ENCODE measurements at places on chromosomes 13 and 19.

- DNase-seq = no peak
Measured at GRCh38 chr19:38978326-38978689, 2.8 kb upstream of the FBXO17 start.

- DNase-seq = no peak
Measured at GRCh38 chr19:45754323-45754722, 14.7 kb downstream of the SIX5 start.

GRCh38 chr13:111210544-111211469 lies 95.7 kb downstream of the ARHGEF7 start:
- no peak for DNase-seq

DNA sequence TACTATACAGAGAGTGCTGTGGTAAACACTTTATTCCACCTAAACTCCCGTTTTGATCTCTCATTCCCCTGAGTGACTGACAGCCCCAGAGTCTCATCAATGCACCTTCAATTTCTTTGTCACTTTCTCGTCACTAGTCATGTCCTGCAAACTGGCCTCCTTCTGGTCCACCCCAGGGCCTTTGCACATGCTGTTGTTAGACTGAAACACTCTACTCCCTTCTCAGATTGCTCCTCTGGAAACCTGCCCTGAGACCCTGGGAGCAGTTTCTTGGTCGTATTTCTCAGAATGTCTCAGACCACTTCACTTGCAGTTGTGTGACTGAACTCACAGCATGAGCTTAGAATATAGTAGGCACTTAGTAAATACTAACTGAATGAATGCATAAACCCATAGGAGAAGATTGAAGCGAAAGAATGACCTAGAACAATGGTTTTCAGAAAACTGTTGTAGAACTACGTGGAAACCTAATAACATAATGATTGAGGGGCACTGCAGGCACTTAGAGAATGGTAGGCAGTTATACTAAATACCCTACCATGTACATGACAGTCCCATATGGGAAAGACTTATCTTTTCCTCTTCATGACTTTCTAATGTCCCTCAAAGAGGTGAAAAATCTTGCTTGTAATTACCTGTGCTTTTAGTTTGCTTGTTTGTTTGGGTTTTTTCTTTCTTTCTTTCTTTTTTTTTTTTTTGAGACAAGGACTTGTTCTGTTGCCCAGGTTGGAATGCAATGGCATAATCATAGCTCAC lies 144.8 kb downstream of the IER2 start:
- no peak for DNase-seq

DNA sequence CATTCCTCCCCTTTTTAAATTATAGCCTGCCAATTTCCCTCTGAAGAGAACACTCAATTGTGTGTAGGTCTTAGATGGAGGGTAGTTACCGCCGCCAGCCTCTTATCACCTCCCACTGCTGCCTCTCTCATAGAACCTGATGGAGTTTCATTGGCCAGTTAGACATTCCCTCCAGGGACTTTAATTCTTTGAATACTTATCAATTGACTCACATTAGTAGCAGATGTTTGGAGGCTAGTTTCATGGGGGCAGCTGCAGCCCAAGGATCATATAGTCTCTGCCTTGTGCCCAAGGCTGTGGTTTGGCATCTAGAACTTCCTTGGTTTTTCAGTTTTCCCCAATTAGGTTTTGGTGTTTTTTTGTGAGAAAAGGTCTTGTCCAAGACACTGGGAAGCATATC lies 318.9 kb upstream of the HTR2A start:
- no peak for DNase-seq

GRCh38 chr19:49335784-49336481 lies 727 bp downstream of the CD37 start:
- DNase-seq = no peak

GRCh38 chr13:73216381-73216831 lies 157.6 kb downstream of the KLF5 start:
- no peak for DNase-seq

- no peak for DNase-seq
Measured at GRCh38 chr19:31330237-31330636, 19.0 kb downstream of the TSHZ3 start.

GRCh38 chr13:98374750-98375149 lies 197.7 kb upstream of the RNF113B start:
- DNase-seq = no peak

DNA sequence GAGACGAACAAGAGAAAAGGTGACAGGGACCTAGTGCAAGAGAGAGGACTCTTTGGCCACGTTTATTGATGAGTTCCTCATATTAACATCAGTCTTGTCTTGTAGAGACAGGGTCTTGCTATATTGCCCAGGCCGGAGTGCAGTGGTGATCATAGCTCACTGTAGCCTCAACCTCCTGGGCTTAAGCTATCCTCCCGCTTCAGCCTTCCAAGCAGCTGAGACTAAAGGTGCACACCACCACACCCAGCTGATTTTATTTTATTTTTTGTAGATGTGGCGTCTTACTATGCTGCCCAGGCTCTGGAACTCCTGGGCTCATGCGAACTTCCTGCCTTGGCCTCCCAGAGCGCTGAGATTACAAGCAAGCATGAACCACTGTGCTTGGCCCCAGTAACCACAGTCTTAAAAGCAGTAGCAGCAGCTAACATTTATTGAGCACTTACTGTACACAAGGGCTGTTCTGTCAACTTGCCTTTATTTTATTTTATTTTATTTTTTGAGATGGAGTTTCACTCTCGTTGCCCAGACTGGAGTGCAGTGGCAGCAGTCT lies 1.1 kb upstream of the SH2D3A start:
- no peak for DNase-seq

- DNase-seq = no peak
Measured at GRCh38 chr19:18333680-18334079, 6.7 kb upstream of the PGPEP1 start.

- no peak for DNase-seq
Measured at GRCh38 chr19:10211691-10212090, 16.9 kb upstream of the DNMT1 start.

GRCh38 chr13:34458756-34459715 lies 483.0 kb upstream of the NBEA start:
- DNase-seq = no peak

GRCh38 chr13:20101467-20102316 lies 59.2 kb downstream of the GJA3 start:
- no peak for DNase-seq

DNA sequence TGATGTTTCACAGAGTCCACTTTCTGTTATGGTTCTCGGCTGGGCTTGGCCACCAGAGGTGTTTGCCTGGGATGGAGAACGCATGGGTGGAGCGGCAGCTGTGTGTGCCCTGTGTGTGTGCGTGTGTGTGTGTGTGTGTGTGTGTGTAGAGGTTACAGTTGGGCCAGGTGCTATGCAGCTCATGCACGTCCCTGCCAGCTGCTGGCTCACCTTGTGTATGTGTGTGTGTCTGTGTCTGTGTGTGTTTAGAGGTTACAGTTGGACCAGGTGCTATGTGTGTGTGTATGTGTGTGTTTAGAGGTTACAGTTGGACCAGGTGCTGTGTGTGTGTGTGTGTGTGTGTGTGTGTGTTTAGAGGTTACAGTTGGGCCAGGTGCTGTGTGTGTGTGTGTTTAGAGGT lies 33.0 kb upstream of the PEG3 start:
- no peak for DNase-seq

DNA sequence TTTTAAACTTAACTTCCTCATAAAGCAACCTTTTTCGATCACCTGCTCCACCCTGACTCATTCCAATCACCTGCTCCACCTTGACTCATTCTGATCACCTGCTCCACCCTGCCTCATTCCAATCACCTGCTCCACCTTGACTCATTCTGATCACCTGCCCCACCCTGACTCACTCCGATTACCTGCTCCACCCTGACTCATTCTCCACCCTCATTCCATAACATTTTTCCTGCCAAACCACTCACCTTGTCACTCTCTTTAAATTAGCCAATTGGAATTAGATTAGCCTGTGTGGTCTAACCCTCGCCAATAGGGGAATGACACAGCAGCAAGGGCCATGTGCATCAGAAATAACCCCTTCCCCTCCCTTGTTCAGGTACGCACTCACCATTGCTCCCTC lies 31.9 kb upstream of the ZNF83 start:
- no peak for DNase-seq

DNA sequence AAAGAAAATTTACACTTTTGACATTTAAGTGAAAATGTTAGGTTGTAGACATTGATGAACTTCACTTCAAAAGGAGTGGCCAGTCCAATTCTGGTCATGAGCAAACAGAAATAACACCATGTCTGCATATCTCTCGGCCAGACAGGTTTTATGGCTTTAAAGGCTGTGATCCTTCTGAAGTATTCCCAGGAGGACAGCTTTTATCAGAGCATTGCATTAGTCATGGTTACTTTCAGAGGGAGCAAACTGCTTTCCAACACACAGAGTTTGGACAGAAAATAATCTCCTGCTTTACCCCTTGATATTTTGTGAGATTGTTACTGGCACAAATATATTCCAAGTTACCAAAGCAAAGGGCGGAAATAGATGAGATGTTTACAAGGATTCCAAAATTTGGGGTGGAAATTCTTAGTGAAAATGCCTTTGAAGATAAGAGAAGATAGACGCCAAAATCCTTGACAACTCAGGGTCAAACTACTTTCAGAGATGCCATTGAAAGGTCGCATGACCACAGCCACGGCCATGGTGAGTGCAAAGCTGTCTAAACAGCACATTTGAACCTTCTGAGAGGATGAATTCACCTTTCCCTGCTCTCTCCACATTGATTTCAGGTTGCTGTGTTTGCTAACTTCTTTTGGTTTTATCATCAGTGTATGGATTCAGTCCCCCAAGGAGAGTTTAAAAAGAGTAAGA lies 584.5 kb upstream of the SGCG start:
- DNase-seq = no peak

DNA sequence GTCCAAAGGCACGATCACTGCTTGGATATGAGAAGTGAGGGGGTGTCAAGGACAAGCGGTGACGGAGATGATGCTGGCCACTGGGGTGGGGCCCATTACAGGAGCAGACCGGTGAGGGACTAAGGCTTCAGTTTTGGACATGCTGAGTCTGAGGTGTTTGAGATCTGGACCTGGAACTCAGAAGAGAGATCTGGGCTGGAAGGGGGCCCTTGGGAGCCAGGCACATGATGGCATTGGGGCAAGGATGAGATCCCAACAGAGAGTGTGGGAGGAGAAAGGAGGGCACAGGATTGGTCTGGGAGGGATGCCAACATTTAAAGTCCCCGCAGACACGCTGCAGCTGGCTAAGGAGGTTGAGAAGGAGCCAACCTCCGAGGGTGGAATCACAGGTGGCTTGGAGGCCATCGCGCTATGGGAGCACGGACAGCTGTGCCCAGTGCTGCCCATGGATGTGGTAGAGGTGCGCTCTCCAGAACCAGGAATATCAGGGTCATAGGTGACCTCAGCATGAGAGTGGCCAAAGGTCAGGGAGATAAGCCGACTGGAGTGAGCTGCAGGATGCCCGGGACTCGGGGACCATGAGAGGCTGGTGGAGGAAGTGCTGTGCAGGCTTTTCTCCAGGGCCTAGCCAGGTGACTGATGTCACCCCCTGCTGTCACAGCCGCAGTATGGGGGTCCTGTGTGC lies 21.8 kb downstream of the DHRS12 start:
- DNase-seq = no peak

DNA sequence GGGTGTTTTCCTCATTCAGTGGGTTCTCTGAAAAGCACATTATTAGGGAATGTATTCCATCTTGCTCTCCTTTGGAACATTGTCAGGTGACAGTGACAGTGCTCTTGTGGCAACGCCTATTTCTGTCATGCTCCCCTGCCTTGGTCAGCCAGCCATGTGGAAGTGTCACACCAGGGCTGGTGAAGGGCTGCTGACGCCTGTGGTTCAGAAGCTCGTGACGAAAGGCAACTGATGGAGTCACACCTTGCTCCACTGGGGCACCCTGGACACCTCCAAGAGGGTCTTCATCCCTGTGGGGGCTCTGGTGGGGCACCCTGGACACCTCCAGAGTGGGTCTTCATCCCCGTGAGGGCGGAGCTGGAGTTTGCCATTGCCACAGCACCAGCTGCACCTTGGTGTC lies 68.9 kb upstream of the GPR183 start:
- DNase-seq = no peak

DNA sequence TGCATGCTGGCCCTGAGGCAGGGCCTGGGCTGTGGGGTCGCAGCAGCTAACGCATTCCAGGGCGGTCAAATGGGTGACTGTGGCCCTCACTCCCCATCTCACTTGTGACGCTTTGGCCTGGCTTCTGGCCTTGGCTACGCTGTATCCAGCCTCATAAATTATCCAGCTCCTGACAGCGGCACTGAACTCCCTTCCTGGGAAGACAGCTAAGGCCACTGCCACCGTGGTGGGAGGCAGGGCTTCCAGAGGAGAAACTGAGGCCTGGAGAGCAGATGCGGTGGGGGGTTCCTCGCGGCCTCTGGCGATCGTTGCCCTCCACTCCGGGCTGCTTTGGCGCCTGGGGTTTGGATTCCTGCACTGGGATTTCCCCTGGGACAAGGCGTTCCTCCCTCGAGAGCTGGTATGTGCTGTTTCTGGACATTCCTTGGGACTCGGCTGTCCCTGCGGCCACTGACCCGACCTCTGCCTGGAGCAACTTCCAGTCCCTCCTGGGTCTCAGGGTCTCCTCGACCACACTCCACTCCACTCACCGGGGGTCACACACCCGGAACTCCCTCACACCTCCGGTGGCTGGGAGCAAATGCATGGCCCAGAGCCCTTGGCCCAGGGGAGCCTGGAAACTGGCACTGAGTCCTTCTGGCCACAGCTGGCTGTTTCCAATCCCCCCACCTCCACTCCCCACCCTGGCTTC lies 3.4 kb downstream of the TBXA2R start:
- DNase-seq = no peak

GRCh38 chr19:2627319-2627829 lies 75.1 kb downstream of the GNG7 start:
- no peak for DNase-seq

GRCh38 chr13:82370316-82370715 lies 1512.0 kb downstream of the SLITRK1 start:
- DNase-seq = no peak

- DNase-seq = no peak
Measured at GRCh38 chr13:80858131-80858530, 517.2 kb upstream of the SPRY2 start.

DNA sequence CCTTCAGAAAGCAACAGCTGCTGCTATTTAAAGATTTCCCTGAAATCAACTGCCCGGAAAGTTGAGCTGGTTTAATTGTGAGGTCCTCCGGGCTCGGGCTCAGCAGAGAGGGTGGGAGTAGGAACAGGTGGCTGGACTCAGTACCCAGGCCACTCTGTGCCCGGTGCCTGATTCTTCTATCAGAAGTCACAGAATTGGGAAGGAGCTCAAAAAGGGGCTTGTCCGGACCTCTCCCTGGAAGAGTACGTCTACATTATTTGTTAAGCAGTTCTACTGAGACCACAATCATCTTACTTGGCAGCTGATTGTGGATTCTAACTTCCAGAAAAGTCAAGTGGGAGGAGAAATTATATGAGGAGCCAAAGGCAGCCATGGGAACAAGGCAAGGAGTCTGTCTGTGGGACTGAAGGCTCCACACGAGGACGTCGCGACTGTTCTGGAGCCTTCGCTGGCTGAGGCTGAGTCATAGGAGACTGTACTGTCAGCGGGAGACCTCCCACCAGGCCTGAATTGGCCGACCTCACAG lies 91.7 kb upstream of the ANKRD10 start:
- DNase-seq = no peak

DNA sequence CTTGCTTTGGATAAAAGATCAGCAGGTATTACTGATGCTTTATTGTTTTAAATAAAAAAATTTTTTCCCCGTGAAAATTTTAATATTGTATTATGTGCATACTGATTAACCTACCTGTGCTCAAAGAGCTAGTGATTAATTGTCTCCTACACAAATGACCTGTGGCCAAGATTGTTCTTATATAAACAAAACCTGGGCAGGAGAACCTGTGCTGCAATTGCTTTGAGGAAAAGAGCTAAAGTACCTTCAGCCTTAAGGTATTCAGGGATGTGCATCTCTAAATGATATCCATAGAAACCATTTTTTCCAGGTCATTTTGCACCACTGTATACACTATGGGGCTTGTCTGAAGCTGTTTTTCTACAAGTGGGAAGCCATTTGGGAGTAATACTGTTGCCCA lies 1.2 kb downstream of the FRY start:
- DNase-seq = no peak

All from stimulated activated CD4-positive, alpha-beta T cell treated with anti-CD3 and anti-CD28 coated beads, Interleukin-1b, Interleukin-23, amount 100 ng/mL, for 1 hour (primary cell).